Activated CD4-positive, alpha-beta memory T cell treated with anti-CD3 and anti-CD28 coated beads for 36 hours (primary cell): ENCODE measurements at places on chromosomes 13 and 19. TPM values are rescaled to one million over a fixed set of nuclear protein-coding genes. Genes with fewer than 3 reads are reported as not detected.

- no peak for DNase-seq
Observed at GRCh38 chr19:48945817-48946216, 8.9 kb upstream of the BAX start.

DNA sequence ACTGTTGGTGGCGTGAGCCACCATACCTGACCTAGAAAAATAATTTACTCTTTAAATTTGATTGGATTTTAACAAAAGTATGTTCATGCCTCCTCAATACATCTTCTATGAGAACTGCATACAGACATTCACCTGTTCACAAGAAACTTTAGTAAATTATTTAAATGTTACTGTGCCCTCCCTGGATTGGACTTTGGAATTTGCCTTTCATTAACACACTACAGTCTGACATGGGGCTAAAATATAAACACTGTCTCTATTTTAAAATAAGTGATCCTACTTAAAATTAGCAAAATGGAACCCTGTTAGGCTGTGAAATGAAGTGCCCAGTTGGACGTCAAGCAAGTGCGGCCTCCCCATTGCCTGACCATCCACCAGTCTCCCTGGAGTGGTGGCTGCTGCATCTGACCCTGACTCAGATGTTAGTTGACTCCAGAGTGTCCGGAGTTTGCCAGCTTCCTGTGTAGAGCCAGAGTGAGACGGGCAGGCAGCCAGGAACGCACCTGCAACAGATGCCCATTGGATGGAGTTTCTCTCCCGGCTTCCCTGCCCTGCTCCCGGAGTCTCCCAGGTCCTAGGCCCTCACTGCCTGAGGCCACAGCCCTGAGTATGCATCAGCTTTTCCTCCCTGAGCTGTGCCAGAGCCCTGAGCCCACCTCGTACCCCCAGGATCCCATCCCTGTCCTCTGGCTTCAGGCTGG, 45.9 kb upstream of the ATP11A start:
- DNase-seq = no peak

DNA sequence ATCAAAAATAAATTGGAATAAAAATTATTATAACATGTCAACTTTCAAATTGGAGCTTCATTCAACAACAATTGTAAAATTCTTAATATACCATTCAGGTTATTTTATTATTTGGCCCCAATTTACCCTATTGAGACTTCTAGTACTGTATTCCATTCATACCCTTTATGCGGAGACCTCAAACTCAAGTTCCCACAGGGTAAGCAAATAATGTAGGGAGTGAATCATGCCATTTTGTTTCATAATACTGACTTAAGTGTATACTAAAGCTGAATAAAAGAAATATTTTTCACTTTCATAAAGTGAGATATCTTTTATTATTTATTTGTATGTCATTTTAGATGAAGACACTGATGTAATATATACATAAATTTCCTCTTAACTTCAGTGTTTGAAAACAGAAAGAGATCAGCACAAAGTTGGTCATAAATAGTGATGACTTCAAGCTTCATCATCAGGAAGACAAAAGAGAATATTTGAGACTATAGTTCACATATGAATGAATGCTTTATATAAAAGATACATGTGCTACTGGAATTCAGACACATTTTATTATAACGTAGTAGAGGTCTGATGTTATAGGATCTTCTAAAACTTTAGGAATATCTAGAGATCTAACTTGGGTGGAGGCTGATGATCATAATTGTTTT, 894.4 kb upstream of the PCDH9 start:
- no peak for DNase-seq

- peak; percentile 74 for DNase-seq
Observed at GRCh38 chr19:23394511-23394910, 760 bp downstream of the ZNF91 start.

GRCh38 chr19:41956621-41957020, 2.5 kb downstream of the RABAC1 start:
- DNase-seq = no peak

GRCh38 chr19:33350538-33351309, 22.8 kb upstream of the CEBPG start:
- DNase-seq = no peak

GRCh38 chr13:101916775-101917474, 464.4 kb downstream of the ITGBL1 start:
- no peak for DNase-seq

- no peak for DNase-seq
Observed at GRCh38 chr13:58598241-58598640, 966.7 kb downstream of the PCDH17 start.

- no peak for DNase-seq
Observed at GRCh38 chr19:15721268-15721667, 6.6 kb upstream of the OR10H2 start.

DNA sequence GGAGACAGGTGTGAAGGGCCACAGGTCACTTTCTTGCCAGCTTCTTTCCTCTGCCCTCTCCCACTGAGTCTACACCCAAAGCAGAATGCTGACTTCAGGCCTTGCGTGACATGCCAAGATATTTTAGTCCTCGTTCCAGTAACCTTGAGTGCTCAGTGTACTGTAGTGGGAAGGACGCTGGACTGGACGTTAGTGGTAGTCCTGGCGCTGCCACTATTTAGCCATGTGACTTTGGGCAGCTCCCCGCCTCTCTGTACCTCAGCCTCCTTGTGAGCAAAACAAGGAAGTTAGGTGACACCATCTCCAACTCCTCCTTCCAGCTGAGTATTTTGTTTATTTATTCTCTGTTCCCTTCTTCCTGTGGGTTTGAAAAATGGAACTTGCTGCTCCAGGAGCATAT, 86.1 kb downstream of the FRY start:
- DNase-seq = no peak

- no peak for DNase-seq
Observed at GRCh38 chr19:54024660-54025059, 33.2 kb downstream of the CACNG6 start.

- peak; percentile 60 for DNase-seq
Observed at GRCh38 chr19:34985249-34986022, 14.7 kb upstream of the GRAMD1A start.

LILRA2 gene
- total RNA-seq = not detected
